MV-4-11 (cell line): ENCODE measurements at places on chromosomes 2 and 18.
A peak's percentile ranks its signal among the peaks of the same experiment; 100 is the strongest.

DNA sequence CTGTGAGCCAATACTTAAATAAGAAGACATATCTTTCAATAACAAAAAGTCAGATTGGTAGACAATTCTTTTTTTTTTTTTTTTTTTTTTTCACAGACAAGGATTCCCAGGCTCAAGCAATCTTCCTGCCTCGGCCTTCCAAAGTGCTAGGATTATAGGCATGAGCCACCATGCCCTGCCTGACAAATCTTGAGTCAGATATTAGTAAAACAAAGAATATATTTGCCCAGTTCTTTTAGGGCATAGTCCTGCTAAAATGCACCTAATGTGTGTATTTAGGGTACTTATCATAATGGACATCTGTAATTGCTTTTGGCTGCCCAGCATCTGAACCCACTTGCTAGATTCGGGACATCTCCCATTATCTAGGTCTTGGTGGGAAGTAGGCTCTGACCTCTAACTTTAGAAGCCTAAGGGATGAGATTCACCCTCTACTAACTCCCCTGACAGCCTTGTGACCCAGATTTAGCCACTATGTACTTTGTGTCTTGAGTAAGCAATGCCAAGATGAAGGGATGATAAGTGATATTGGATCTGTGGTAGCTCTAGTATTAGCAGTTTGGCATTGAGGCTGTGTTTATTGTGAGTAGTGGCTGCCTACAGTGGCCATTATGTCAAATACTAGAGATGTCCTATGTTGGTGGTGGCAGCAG lies 18.5 kb upstream of the PSME4 start:
- DNase-seq, result no peak

DNA sequence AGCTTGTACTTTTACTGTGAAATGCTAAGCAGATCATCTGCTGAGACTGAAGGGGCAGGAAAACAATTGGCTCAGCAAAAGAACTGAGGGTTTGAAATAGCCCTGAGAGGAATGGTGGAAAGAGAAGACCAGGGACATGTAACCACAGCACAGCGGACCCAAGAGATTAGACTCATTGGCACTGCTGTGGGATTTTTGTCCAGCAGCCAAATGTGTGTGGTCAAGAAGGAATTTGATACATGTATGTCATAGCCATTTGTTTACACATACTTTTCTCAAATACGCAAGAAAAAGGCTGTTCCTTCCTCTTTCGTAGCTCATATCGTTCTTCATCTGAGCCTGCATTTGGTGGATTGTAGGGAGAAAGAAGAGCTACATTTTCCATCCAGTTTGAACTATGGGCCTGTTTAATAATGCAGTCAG lies 73.8 kb downstream of the TRABD2A start:
- peak; percentile 77 for DNase-seq

DNA sequence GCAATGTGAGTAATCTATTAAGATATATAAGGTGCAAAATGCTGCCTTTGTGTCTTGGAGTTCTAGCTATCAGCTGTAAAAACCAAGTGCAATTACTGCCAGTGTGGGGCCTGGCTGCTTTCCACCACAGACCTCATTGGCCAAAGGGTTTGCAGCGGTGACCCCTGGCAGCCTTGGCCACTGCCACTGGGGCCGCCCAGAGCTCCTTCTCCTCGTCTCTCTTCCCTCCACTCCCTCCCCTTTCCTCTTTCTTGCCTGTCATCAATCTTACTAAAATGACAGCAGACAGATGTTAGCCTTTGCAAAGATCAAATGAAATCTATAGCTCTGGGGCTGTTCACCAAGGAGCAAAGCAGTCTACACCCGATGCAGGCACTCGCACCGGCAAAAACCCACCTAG lies 986.3 kb downstream of the BCL11A start:
- DNase-seq, result no peak

GRCh38 chr18:34977838-34978532 lies 63.2 kb upstream of the MAPRE2 start:
- DNase-seq, result peak; percentile 26

DNA sequence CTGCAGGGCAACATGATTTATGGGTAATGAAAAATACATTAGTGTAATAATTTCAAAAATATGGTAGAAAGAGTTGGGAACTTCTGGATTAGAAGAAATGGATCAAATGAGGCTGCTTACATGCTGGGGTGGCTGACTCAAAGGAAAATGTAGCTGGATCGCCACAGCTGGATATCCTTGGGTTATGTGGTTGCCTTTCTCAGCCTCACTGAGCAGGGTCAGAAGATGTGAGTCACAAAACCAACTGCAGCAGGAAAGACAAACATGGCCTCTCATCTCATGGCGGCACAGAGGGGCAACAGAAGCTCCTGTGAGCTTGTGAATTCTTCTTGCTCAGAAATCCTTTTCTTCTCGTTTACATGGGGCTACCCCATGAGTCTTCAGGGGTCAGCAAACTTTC lies 317.1 kb upstream of the SPRED2 start:
- peak; percentile 34 for DNase-seq

GRCh38 chr2:188527581-188527993 lies 235.9 kb downstream of the GULP1 start:
- no peak for DNase-seq
